Activated CD4-positive, alpha-beta T cell treated with anti-CD3 and anti-CD28 coated beads for 24 hours (primary cell): ENCODE measurements at places on chromosomes 13 and 19.

GRCh38 chr13:58437427-58437826 lies 805.9 kb downstream of the PCDH17 start:
- no peak for DNase-seq

DNA sequence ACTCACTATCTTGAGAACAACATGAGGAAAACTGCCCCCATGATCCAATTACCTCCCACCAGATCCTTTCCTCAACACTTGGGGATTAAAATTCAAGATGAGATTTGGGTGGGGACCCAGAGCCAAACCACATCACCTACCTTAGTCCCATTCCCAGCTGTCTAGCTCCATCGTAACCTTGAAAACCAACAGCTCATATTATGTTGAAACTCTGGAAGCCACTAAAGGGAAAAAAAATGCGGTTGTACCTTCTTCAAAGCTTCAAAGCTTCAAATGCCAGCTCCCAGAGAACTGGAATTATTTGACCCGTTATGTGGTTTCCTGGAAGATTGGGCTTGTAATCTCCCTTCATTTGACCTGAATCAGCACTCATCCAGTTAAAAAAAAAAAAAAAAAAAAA lies 223.1 kb upstream of the GPC6 start:
- no peak for DNase-seq

- no peak for DNase-seq
Measured at GRCh38 chr13:103436057-103436654, 369.9 kb upstream of the SLC10A2 start.

DNA sequence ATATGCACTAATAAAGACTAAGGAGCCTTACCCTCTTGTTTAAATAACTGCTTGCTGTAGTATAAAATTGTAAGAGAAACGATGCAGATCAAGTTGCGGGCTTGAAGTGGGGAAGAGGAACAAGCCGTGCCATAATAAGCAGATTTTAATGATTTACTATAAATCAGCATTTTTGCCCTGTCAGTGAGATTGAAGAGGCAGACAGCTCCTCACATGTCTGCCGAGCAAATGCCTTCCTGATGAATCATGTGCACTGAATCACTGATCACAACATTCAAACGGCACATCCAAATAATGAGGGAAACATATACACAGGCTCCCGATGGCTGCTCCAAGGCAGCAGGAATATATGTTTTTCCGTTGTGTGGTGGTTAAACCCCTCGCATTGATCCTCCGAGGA lies 282.9 kb downstream of the TSHZ3 start:
- no peak for DNase-seq

DNA sequence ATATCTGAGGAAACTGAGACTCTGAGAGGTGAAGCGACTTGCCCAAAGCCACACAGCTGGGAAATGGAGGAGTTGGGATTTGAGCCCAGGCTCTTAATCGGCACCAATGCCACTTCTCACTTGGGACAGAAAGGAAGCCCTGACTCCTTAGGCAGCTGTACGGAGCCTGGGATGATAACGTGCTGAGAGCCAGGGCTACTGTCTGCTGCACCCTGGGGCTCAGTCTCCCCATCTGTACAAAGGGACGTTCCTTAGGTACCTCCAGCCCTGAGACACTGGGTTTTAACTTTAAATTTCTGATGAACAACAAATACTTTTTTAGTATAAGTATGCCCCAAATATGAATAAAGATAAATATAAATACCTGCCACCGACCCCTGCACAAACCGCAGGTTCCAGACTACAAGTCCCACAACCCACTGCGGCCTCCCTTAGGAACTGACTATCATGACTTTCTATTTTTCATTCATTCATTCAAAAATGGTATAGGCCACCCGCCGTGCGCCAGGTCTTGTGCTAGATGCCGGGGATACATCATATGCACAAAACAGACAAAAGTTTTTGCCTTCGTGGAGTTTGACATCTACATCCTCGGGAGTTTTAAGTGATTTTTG lies 776 bp upstream of the NCLN start:
- DNase-seq, result peak; percentile 50
